ENCODE measurements at places on chromosomes 7 and 10.

GRCh38 chr10:110915035-110915434 is 3.9 kb downstream of the BBIP1 start:
- DNase-seq = no peak

DNA sequence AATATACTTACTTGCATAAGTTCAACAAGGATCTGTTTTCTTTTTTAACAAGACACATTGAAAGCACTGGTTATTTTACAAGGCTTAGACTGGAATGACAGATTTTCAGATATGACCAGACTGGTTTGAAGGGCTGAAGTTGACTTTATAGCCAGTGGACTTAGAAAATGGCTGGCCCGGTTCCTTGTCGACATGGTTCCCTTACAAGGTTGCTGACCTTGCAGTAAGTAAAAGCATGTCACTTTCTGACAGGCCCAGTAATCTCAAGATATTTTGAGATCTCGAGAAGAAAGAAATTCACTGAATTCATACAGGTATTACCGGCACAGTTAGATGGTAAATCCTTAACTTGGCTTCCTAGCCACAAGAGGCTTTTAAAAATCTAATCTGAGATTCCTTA is 136.5 kb downstream of the COBL start:
- no peak for DNase-seq

GRCh38 chr10:112738606-112739591 is 211.1 kb upstream of the TCF7L2 start:
- no peak for DNase-seq

DNA sequence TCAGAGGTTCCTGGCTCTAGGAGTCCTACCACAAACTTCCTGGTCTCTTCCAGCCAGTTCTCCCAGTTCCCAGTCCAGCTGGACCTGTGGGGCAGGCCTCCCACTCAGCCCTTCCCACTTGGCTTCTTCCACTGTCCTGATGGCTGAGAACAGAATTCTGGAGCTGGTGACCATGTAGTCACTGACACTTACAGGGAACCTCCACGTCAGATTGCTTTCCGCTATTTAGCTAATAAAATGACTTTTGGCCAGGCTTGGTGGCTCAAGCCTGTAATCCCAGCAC is 63.5 kb upstream of the ZRANB1 start:
- no peak for DNase-seq

DNA sequence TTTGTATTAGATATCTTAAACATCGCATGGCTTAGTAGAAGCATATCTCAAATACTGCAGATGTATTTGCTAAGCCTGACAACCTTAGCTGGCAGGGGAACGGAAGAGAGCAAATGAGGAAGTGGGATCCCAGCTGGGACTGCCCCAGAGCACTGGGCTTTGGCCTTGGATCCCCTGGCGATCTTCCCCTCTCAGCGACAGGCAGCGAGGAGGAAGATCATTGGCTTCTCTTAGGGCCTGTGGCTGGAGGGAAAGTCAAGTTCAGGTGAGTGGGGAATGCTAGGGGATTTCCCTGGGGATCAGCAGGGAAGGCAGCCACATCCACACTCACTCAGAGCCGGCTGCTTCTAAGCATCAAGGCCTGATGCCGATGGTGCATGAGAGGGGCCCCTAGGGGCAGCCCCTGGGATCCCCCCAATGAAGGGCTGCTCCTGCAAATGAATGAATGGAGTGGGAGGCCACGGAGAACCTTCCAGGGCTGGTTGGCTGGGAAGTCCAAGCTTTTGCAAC is 42.0 kb downstream of the LYZL2 start:
- no peak for DNase-seq

GRCh38 chr10:70064486-70064885 is 11.8 kb downstream of the MACROH2A2 start:
- no peak for DNase-seq

DNA sequence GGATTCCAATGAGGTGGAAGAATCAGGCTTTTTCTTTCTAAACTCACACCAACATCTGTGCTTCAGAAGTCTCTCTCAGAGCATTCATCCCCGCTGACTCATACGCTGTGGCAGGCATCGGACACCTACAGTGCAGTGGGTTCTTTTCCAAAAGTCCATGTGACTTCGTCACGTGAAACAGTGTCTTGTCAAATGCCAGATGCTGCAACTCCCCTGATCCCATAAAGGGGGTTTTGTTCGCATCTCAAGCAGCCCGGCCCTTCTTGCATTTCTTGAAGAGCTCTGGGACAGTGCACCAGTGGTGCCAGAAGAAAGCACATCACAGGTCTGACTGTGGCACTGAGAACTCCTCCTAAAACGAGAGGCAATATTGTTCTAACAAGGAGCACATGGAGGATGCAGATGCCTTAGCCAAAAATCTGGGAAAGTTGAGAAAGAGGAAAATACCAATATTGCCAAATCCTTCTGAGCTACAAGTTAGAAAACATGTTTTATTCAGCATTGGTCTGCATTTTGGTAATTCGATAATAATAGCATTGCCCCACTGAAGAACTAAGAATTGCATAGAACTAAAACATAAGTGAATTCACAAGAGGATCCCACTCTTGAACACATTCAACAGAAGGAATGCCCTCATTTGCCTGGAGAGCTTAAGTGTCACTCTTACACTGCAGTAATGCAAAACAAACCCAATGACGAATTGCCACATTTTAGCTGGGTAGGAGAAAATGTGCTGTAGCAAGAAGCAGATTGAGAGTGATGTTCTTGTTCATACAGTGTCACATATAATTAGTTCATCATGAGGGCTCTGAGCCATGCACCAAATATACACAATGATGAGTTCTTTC is 204.4 kb downstream of the CXCL12 start:
- no peak for DNase-seq

DNA sequence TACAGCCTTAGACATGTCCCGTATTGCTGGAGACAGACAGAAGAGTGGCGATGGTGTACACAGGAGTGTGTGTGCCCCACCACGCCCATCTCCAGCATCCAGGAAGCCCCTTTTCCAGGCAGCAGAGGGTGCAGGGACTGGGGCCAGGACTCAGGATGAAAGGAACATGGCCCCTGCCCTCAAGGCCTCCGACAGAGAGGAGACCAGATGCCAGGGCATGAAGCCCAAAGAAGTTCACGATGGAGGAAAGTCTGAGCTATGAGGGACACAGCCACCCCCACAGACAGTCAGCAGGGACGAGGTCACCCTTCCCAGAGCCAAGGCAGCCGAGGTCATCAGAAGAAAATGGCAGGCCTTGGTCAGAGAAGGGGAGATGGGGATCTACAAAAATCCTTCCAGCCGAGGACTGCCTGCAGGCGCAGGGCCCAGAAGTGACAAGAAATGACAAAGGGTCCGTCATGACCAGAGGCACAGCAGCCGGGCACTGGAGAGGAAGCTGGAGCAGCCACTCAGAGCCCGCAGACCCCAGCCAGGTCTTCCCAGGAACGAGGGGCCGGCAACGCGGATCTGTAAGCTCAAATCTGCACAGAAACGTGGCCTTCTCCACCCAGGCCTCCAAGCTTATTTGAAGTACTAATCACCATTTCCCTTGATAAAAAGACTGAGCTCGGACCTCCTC is 78.7 kb upstream of the PPP2R2D start:
- DNase-seq = no peak

DNA sequence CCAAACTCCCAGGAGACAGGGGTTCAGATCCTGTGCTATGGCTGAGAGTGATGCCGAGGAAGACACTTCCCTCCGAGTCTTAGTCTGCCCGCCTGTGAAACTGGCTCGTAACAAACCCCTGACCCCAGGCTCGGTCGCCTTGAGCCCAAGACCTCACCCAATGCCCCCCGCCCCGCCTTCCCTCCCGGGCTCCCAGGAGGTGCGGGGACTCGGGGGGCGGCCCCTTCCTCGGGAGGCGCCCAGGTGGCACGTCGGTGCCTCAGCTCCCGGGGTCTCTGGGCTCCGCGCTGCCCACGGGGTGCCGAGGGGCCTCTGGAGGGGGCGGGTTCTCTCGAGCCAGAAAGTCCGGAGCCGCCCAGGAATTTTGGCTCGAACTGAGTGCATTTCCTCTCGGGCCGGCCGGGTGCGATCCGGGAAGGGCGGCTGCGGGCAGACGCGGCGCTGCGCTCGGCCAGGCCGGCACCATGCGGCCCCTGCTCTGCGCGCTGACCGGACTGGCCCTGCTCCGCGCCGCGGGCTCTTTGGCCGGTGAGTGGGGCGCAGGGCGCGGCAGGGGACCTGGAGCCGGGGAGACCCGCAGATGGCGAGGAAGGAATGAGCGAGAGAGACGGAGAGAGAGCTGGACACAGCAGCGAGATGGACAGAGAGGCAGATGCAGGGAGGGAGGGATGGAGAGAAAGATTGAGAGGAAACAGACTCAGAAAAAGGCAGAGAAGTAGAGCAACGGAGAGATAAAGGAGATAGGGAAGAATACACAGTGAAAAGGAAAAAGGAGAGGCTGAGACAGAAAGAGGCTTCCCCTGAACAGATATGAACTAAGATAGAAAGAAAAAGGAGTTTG is at the start of gene PLAC9:
Gene PLAC9 (plus strand): TSS at position 432 of the 841 bp plus-strand sequence. CDS start 33 bp downstream, at position 465.
- no peak for DNase-seq

DNA sequence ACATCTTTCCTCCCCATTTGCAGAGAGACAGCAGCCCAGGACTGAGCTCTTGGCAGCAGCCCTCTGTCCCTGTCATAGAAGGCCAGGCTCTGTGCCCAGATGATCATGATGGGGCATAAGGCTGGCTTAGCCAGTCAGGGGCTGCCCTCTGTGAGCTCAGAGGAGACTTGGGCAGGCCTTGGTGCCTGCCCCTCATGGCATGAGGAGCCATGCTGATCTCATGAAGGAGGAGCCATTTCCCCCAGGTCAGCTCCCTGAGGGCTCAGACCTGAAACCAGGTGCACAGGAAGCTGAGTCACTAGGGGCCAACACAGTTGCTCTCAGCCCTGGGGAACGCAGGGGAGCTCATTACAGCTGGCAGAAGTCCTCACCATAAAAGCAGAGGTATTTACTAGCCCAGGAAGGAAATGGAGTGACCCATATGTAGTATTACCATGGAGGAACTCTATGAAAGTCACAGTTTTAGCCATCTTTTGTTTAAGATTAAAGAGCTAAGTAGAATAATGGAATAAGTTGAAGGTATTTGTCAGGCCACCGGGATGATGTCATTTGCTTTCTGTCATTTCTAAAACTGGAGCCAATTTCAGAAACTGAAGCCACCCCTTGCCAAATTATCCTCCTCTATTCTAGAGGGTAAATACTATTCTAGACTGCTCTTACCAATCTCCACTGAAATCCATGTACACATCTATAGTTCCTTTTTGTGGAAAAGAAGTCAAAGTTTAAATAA is 362.4 kb upstream of the ZNF32 start:
- no peak for DNase-seq

- no peak for DNase-seq
Measured at GRCh38 chr7:136230210-136230609, 253.1 kb upstream of the MTPN start.

- no peak for DNase-seq
Measured at GRCh38 chr10:26025523-26025922, 91.5 kb downstream of the MYO3A start.
